ENCODE measurements at places on chromosomes 16 and 17.

GRCh38 chr16:83441517-83441916 lies 366.3 kb upstream of the HSBP1 start:
- DNase-seq, result no peak

- DNase-seq, result no peak
These were observed 3.1 kb downstream of the ZNF843 start for GRCh38 chr16:31439519-31439918.

- no peak for DNase-seq
These were observed 32.6 kb upstream of the ZNF469 start for GRCh38 chr16:88349903-88350900.

DNA sequence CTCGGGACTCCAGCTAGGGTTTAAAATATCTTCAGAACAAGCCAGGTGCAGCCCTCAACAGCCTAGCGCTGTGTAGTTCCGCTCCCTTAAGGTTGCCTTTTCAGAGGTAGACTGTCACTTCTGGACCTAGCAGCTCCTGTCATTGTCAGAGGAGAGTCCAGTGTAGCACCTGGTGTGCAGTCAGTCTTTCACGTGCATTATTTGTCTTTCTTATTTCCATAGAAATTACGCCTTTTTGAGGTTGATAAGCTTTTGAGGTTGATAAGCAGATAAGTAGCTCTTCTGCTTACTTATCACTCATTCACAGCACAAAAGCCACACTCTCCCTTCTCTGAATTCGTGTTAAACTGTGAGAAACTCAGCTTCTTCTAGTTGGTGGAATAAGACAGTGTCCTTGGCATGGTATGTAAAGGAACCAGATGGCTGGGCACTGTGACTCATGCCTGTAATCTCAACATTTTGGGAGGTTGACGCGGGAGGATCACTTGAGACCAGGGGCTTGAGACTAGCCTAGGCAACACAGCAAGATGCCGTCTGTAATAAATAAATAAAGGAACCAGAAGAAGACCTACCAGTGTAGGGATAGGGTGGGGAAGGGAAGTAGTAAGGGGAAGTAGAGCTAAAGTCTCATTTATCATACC lies 10.2 kb downstream of the EEF2K start:
- no peak for DNase-seq

DNA sequence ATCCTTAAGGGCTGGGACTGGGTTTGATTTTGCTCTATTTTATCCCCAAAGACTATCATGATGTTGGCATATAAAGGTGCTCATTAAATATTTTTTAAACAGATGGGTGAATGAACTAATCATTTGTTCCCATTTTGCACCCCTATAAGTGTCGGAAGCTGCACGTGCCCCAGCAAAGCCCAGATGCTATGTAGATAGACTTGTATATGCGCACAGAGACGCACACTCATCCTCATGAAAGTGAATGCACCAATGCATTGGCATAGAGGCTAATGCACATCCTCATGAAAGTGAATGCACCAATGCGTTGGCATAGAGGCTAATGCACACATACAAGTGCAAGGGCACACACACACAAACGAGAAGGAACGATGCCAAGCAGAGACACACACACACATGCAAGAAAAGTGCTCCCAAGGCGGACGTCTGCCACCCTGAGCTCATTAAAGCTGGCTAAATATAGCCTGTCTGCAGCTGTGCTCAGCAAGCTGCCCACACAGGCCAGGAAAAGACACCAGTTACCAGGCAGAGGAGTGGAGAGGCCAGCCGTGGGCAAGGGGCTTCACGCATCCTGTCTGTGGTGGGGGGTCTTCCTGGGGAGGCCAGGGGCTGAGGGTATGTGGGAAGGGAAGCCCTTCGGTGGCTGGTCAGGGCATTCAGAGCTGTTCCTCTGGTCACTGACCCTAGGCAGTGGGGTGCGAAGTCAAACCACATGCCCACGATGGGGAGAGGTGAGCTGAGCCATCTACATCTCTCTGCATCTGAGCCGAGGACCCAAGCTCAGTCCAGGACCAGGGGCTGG lies 52.6 kb downstream of the PIMREG start:
- no peak for DNase-seq

DNA sequence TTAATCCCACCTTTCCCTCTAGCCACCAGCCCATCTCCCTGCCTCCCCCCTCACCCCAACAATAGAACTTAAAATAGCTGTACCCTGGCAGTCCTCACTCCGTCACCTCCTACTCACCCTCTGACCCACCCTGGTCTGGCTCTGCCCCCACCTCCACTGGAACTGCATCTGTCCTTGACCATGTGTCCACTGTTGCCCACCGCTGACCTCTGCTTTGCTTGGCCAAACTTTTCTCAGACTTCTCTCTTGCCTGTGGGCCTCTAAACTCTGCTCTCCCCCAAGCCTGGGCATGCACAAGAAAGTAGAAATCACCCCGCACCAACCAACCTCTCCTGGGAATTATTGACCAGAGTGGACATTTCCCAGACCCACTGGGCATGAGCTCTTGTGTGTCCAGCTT lies 169.8 kb downstream of the WSCD1 start:
- DNase-seq, result no peak

DNA sequence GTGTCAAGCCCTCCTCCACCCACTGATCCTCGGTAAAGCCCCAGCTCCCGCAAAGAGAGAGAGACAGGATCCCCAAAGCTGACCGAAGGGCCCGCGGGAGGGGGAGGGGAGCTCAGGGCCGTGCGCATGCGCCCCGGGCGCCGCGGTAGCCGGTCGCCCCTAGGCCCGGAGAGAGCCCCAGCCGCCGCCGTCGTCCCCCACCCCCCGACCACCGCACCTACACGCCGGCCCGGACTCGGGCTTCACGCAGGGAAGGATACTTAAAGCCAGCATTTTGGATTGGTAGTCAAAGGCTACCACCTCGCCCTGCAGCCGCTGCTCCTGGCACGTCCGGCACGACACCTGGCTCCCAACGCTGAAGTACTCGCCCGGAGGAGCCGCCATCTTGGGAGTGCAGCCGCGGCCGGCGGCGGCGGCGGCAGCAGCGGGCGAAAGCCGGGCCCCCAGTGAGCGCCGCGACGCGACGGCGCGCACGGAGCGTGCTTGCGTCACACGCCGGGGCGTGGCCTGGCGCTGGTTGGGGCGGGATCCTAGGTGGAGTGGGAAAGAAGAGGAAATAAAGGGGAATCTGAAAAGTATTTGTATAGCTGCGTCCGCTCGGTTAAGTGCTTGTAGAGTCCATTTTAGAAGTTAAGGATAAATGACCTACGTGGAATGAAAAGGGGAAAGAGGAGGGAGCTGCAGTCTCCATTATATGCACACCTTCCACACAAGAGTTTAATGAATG lies at the start of gene LSM12:
LSM12 (minus strand) TSS at position 468 of the 727 bp plus-strand sequence; CDS start at position 384, 84 bp downstream.
- peak; percentile 99 for DNase-seq

GRCh38 chr16:14559809-14560241 lies 70.2 kb downstream of the PARN start:
- no peak for DNase-seq

GRCh38 chr17:673200-673681 lies 41.4 kb downstream of the VPS53 start:
- no peak for DNase-seq

GRCh38 chr17:72123530-72124437 lies 3.0 kb downstream of the SOX9 start:
- no peak for DNase-seq

DNA sequence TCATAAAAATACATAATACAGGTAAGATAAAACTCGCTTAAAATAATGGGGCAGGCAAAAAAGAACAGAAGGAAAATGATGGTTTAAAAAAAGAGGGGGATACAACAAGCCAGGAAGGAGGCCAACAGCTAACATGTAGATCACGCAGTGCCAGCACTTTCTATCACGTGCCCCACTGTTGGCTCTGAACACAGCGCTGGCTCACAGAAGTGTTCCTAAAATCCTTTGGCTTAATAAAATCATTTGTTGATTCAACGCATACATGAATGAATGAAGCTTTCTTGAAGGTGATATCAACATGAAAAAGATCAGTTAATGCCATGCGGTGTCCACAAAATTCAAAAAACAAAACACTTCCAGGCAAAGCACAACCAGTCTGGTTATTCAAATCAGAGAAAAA lies 8.5 kb downstream of the ITGAE start:
- DNase-seq, result no peak

DNA sequence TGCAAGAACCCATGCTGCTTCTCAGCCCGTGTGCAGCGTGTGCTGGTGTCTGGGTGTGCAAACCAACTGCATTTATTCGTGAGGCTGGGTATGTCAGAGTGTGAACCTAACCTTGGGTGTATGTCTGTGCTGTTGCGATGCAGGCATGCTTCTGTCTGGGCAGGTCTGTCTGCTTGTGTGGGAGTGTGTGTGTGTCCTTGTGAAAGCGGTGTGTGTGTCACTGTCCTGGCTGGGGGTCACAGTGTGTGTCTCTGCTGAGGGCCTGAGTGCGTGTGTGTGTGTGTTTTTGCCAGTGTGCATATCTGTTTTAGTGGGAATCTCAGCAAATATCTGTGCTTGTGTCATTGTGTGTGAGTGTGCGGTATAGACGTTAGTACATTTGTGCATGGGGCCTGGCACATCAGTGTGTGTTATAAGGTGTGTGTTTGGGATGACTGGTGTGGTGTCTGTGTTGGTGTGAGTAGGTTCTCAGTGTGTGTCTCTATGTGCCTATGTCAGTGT lies 121.8 kb downstream of the CYLD start:
- peak; percentile 45 for DNase-seq

All from activated CD4-positive, alpha-beta T cell treated with anti-CD3 and anti-CD28 coated beads, Interleukin-2, amount 10 ng/mL, durations not matched to agents 24 days and 14 days (primary cell).